ENCODE measurements at places on chromosomes 13 and 19.

GRCh38 chr19:4780860-4781259, 10.7 kb upstream of the FEM1A start:
- DNase-seq = no peak

- DNase-seq = no peak
Observed at GRCh38 chr13:47932950-47933923, 67.8 kb downstream of the SUCLA2 start.

DNA sequence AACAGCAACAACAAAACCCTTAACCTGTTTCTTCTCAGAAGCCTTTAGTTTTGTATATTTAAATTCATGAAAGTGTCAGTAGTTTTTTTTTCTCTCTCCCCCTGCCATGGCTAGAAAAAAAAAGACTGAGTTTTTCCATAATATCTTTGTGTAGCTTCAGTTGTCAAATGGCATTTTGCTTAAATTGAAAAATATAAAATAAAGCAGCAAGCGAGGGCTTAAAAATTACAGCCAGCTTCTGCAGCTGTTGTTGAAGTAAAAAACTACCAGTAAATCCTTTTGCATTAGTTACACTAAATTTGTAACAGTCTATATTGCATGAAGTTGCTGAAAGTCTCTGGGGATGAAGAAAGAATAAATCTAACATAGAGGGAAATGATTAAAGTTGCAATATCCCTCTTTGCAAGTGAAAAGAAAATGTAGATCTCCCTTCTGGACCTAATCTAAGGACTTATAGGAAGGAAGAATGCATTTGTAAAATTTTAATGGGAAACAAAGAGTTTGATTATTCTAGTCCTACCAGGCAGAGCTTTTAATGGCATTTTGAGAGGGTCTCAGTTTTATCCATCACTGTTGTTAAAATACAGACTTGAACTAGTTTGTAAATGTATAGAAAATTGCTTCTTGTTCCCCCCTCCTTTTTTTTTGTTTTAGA, 215.7 kb downstream of the ATP8A2 start:
- DNase-seq = no peak

DNA sequence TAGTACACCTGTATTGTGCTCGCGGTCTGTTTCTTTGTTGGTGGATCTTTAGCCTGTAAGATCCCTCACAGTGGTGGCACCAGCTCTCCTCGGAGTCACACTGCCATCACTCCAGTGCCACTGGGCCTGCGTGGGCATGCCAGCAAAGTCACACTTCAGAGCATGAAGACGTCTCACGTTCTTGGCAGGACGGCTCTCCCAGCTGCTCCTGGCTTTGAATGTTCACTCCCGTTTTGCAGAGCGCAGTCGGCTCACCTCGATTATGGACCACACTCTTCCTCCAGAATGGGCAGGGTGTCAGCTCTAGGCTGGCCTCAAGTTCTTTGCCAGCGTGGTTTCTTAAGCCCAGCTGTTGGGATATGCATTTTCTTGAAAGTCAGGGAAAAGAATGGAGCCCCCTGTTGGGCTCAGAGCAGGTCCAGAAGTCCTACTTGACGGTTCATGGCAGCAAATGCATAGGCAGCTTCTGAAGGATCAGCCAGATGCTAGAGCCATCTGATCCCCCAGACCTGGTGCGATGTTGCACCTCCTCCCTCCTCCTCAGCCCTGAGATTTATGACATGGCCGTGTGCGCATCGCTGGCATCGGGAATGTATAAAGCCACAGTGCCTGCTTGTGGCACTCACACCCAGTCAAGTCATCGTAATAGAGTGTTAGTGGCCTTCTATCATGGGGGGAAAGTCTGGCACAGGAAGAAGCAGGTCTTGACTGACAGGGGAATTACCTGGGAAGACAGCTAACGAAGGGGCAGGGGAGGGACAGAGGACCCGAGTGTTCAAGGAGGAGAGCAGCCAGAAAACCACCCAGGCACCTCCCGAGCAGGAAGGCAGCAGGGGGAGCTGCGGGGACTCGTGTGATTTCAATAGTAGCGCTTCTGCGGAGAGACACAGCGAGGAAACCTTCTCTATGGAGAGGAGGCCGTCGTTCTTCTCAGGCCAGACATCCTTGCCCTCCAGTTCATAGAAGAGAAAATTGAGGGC, 40.2 kb upstream of the NPAS1 start:
- DNase-seq = no peak

DNA sequence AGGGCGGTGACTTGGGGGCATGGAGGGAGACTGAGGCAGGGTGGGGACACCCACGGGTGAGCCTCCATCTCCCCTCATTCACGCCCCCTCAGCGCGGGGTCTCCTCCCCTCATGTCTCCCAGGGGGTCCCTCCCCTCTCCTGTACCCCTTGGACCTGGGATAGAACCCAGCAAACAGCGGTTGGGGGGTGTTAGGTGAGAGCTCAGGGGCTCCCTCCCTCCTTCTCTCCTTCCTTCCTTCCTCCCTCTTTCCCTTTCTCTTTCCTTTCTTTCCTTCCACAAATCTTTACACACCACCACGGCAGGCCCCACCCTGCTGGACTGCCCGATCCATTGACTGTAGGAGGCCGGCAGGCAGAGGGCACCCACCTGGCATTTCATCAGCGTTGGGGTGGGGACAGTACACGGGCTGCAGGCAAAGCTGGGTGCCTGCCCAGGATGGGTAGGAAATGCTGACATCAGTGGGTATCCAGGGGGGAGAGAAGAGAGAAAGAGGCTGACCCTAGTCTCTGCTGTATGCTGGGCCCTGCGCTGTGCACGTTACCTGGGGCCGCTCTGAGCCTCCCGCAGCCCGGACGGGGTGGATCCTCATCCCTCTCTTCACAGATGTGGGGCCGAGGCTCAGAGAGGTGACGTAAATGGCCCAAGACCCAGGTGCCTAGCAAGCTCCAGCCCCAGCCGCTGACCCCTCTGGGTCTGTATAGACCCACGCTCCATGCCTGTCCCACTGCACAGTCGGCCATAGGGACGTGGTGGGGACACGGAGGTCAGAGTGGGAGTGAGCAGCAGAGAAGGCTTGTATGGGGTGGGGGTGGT, 3.5 kb downstream of the SSC5D start:
- no peak for DNase-seq

GRCh38 chr13:44299152-44299943, 74.3 kb upstream of the SERP2 start:
- no peak for DNase-seq

All from LNCaP clone FGC (cell line).